ENCODE measurements at places on chromosomes 1 and 21.

DNA sequence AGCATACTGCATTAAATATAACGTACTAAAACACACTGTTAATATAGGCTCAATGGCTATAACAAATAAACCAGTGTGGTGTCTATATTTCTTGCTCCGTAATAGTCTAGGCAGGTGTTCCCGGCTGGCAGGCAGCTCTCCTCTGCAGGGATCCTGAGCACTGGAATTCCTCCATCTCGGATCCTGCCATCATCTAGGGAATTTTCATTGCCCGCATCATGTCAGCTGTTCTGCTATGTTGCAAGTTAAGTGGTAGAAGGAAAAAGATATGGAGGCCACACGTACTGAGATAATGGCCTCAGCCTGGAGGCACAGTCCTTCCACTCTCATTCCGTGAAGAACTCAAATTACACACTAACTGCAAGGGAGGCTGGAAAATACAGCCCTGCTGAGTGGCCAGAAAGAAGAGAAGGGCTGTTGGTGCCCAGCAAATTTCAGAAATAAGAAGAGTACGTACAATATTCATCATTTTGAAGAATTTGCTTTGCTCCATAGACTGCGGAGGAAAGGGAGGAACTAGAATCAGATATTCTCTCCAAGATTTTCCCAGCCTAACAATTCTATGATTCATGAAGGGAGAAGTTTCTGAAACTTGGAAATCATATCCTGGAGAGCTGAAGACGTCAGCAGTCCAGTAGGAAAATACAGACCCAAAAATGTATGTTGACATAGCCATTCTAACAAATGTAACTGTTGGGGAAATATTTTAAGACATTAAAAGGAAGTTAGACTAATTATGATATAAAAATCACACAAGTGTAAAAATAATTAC is 263.3 kb downstream of the MRPL39 start:
- no peak overlapping the region for H3K4me3 ChIP-seq
- no peaks in the 10 kb centered on the region for H3K36me3 ChIP-seq
- no peak for DNase-seq
- peaks cover 10% of the 10 kb centered on the region for H3K27me3 ChIP-seq

DNA sequence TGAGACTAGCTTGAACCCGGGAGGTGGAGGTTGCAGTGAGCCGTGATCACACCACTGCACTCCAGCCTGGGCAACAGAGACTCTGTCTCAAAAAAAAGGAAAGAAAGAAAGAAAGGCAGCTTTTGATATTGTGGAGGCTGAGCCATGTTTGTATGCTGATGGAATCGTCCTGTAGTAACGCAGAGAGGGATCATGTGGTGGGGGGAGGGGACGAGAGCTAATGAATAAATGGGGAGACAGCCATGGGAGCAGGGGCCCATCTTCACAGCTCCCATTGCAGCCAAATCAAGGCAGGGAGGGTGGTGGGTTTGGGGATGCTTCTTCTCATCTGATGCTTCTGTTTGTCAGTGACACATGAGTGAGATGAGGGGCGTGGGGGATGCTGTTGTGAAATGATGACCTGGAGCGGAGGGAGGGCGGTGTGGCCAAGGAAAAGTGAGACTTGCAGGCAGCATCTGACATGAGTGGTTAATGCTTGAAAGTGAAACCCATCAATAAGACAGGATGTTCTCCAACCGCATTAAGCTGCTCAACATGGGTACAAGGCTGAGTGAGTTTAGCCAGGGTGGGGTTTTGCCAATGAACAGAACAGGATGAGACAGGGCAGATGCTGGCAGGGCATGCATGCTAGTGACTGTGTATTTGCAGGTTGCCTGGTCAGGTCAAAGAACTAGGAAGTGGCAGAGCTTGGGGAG is 16.7 kb downstream of the SPATA21 start:
- peaks cover 3% of the 10 kb centered on the region for H3K36me3 ChIP-seq
- peaks cover 38% of the 10 kb centered on the region for H3K4me1 ChIP-seq
- DNase-seq = peak; percentile 86
- H3K27ac ChIP-seq = peak overlapping the region; percentile 83
- H3K4me3 ChIP-seq = peak overlapping the region; percentile 58
- H3K27me3 ChIP-seq = peaks cover 15% of the 10 kb centered on the region

GRCh38 chr1:153938996-153939395 is 7.5 kb downstream of the DENND4B start:
- no peaks in the 10 kb centered on the region for H3K27me3 ChIP-seq
- peaks cover 60% of the 10 kb centered on the region for H3K36me3 ChIP-seq
- H3K27ac ChIP-seq = no peak overlapping the region
- DNase-seq = no peak
- H3K4me1 ChIP-seq = peaks cover 10% of the 10 kb centered on the region

- H3K36me3 ChIP-seq = peaks cover 27% of the 10 kb centered on the region
- DNase-seq = peak; percentile 41
- no peaks in the 10 kb centered on the region for H3K27me3 ChIP-seq
- H3K27ac ChIP-seq = no peak overlapping the region
These were observed 730 bp downstream of the ZCCHC17 start for GRCh38 chr1:31297277-31298247.

DNA sequence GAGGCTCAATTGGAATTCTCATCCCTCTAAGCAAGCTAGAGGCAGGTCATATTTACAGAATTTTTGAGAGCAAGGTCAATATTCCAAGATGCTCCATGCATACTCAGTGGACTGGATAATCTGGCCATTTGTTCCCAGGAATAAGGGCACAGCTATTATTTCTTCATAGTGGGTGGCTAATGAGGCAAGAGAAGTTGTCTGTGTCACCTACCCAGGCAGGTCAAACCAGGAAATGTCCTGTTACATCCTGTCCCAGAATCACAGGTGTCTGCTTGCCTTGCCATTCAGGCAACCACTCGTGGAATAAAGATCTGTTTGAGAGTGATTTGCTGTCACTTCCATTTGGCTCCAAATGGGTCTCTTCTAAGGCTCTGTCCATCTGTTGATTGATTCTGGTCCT is 85.2 kb upstream of the ZP4 start:
- no peaks in the 10 kb centered on the region for H3K27me3 ChIP-seq
- H3K36me3 ChIP-seq = no peaks in the 10 kb centered on the region
- no peaks in the 10 kb centered on the region for H3K4me1 ChIP-seq
- H3K27ac ChIP-seq = no peak overlapping the region
- H3K4me3 ChIP-seq = no peak overlapping the region

GRCh38 chr21:42002421-42002958 is 7.7 kb downstream of the ZBTB21 start:
- peaks cover 22% of the 10 kb centered on the region for H3K4me1 ChIP-seq
- peak overlapping the region; percentile 23 for H3K4me3 ChIP-seq
- H3K36me3 ChIP-seq = peaks cover 44% of the 10 kb centered on the region
- H3K27ac ChIP-seq = peak overlapping the region; percentile 71

GRCh38 chr1:206832352-206832880 is 33.0 kb upstream of the IL20 start:
- no peak overlapping the region for H3K4me3 ChIP-seq
- no peak for DNase-seq
- H3K27ac ChIP-seq = peak overlapping the region; percentile 4
- H3K4me1 ChIP-seq = peaks cover 54% of the 10 kb centered on the region
- H3K36me3 ChIP-seq = no peaks in the 10 kb centered on the region

DNA sequence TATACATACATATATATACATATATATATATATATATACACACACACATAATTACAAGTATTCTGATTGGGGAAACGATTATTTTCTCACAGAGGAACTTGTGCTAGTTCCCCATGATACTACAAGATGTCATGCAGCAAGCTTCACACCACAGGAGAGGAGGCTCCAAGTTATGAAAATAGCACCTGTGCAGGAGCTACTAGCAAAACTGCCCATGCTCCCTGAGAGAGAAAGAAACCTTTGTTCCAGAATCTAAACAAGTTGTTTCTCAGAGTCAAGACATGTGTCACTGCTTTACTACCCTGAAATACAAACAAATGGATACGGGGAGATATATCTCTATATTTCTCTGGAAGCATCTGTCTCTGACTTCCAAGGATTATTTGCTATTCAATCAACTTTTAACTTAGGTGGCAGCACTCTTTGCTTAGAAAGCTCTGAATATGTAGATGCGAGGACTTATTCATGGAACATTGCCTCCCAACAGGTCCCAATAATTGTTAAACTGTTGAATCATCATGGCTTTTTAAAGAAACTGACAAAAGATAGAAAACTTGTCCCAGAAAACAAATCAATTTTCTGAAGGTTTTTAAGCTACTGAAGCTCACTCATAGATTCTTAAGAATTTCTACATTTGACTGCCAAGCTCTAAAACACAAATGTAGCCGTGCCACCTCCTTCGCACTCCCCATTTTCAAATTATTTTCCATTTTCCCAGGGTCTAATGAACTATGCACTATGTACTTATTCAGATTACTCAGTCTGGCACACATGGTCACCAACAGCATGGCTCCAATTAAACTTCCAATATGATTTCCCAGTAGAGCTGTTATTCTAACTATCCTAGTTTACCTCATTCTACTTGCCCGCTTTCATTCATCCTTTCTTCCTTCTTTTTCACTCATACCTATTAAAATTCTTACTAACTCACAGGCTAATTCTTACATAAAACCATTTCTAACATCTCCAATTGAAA is 929.1 kb downstream of the LTN1 start:
- DNase-seq = no peak
- H3K27ac ChIP-seq = no peak overlapping the region
- no peaks in the 10 kb centered on the region for H3K36me3 ChIP-seq
- no peaks in the 10 kb centered on the region for H3K27me3 ChIP-seq
- no peak overlapping the region for H3K4me3 ChIP-seq

DNA sequence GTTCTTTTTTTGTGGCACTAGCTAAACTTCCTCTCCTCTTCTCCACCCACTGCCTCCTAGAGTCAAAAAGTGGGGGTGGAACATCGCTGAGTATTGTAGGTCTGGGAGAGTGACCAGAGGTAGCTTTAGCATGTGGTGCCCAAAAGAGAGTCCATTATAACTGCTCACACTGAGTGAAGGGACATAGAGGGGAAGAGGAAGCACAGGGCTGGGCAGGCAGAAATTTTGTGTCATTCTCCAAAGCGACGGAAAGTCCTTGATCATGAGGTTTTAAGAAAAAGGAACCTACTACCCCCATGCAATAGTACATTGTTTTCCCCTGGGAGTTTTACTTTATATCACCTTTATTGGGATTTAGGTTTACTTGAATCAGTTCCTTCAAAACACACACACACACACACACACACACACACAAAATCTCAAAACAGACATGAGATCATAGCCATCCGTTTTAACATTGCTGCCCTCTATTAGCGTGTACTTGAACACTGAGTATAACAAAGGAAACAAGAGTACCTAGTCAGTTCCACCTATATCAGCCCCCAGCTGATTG is 4.1 kb downstream of the CD84 start:
- peak overlapping the region; percentile 97 for H3K27ac ChIP-seq
- DNase-seq = no peak
- H3K36me3 ChIP-seq = peaks cover 34% of the 10 kb centered on the region
- no peaks in the 10 kb centered on the region for H3K27me3 ChIP-seq

- peaks cover 16% of the 10 kb centered on the region for H3K36me3 ChIP-seq
- no peak overlapping the region for H3K4me3 ChIP-seq
- peaks cover 36% of the 10 kb centered on the region for H3K4me1 ChIP-seq
- no peaks in the 10 kb centered on the region for H3K27me3 ChIP-seq
- H3K27ac ChIP-seq = no peak overlapping the region
- no peak for DNase-seq
These were observed 44.0 kb downstream of the RUNX1 start for GRCh38 chr21:35005077-35005476.

DNA sequence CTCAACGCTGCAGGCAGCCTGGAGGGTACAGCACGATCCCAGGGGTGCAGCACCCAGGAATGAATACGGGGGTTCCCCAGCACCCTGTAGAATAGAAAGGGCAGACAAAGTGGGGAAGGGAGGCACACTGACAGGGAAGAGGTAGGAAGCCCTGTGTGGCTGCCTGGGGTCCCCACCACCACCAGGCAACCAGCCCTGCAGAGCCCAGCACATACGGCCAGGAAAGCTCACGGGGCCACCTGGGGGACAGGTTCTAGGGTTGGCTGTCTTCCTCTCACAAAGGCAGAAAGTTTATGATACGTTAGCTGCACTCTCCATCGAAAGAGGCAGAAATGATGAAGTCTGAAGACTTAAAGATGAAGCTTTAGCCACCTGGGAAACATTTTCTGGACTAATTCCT is 52.5 kb downstream of the ARHGEF16 start:
- DNase-seq = no peak
- H3K27ac ChIP-seq = no peak overlapping the region

DNA sequence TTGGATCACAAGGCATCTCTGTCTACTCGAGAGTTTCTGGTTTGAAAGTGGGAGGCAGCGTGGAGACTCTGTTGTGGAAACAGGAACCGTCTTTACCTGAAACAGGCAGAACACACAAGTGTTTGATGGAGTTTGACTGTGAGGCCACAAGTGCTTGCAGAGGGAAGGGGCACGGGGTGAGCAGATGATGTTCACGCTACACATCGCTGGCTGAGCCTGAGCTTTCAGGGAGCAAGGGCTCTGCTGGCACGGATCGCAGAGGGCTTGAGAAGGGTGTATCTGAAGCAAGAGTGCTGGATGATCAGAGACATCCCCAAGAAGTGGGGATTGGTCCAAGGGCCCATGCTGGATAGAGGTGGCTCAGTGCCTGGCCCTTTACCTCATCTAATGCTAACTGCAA is 59.3 kb downstream of the IGSF21 start:
- no peaks in the 10 kb centered on the region for H3K27me3 ChIP-seq
- no peak overlapping the region for H3K27ac ChIP-seq
- no peak for DNase-seq
- no peaks in the 10 kb centered on the region for H3K4me1 ChIP-seq

GRCh38 chr21:36254106-36254941 is 65.7 kb upstream of the MORC3 start:
- H3K27me3 ChIP-seq = no peaks in the 10 kb centered on the region
- H3K27ac ChIP-seq = peak overlapping the region; percentile 60
- no peak for DNase-seq
- H3K4me3 ChIP-seq = no peak overlapping the region
- peaks cover 17% of the 10 kb centered on the region for H3K36me3 ChIP-seq

- H3K36me3 ChIP-seq = peaks cover 16% of the 10 kb centered on the region
- H3K4me3 ChIP-seq = peak overlapping the region; percentile 85
- peaks cover 53% of the 10 kb centered on the region for H3K4me1 ChIP-seq
- H3K27ac ChIP-seq = peak overlapping the region; percentile 74
- peaks cover under 1% of the 10 kb centered on the region for H3K27me3 ChIP-seq
These were observed 162.6 kb downstream of the RUNX1 start for GRCh38 chr21:34886240-34887104.

Measured in activated CD8-positive, alpha-beta memory T cell treated with anti-CD3 and anti-CD28 coated beads, Interleukin-2, amount 10 ng/mL, durations not matched to agents 7 days and 5 days (primary cell).